Fibroblast of skin of scalp (primary cell): ENCODE measurements at places on chromosomes 5 and 9.

GRCh38 chr9:26262421-26263107 lies 584.3 kb upstream of the TUSC1 start:
- no peak for DNase-seq

- no peak for DNase-seq
Measured at GRCh38 chr9:21542787-21543186, 60.7 kb upstream of the IFNE start.

DNA sequence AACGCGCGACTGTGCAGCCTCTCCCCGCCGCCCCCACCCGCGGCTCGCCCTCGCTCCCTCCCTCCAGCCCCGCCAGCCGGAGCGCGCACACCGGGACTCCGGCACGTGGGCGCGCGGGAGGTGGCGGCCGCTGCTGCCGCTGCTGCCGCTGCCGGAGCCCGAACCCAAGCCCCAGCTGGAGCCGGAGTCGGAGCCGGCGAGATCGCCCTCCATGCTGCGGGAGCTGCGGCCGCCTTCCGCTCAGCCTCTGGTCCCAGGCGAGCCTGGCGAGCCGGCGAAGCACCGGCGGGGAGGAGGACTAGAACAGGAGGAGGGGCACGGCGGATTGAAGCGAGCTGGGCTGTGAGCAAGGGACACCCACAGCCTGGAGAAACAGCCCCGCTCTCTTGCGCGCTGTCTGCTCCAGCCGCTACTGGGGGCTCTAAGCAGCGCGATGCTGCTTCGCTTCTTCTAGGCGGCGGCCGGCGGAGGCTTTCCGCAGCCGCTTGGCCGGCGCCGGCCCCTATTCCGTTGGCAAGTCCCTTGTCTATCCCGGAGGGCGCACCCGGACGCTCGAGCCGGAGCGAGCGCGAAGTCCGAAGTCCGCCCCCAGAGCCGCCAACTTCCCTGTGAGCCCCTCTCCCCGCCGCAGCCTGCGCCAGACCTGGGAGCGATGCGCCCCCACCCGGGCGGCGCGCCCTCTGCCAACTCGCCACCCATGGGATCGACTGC lies 598.7 kb upstream of the SGCD start:
- peak; percentile 83 for DNase-seq

DNA sequence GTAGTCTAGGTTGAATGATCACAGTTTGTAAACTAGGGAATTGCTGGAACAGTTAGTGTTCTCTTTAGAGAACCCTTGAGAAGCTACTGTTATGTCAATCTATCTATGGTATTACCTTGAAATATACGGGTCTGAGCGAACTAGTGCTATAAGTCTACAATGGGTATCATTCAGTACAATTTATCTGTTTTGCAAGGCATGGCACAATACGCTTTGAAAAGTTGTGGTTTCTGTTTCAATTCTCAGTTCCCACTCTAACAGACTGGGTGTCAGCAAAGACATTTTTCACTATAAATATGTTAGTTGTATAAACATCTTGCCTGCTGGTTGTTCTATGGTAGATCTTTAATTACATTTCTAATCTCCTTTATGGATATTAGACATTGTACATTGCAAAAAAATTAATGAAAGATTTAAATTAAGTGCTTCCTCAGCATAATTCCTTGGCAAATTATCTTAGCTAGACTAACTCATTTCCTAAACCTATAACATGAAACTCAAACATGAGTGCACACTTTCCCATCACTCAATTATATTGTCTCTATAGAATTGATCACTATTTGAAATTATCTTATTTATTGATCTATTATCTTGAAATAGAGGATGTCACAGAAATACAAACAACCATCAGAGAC lies 24.9 kb upstream of the SLCO6A1 start:
- DNase-seq: no peak

DNA sequence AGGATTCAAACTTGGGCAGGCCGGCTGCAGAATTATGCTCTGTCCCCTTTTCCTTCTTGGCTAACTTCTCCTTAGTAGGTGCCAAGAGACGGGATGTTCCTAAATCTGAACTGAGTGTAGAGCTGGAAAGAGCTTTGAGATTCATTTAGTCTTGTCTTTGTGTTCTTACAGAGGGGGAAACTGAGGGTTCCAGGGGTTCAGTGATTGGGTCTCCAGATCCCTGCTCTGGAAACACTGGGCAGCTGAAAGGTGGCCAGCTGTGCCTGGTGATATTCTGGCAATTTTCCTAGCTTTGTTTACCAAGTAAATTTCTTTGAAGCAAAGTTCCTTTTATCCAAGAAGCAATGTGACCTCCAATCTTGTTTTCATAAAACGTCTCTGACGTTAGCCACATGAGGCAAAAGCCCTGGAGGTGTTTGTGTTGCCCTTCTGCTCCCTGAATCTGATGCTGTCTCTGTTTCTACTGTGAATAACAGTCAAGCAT lies 288.7 kb downstream of the ZSWIM6 start:
- DNase-seq: no peak

DNA sequence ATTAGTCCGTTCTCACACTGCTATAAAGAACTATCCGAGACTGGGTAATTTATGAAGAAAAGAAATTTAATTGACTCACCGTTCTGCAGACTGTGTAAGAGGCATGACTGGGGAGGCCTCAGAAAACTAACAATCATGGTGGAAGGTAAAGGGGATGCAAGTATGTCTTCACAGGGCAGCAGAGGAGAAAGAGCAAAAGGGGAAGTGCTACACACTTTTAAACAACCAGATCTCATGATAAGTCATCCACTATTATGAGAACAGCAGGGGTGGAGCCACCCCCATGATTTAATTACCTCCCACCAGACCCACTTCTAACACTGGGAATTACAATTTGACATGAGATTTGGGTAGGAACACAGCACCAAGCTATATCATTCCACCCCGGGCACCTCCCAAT lies 26.6 kb downstream of the FST start:
- DNase-seq: no peak

DNA sequence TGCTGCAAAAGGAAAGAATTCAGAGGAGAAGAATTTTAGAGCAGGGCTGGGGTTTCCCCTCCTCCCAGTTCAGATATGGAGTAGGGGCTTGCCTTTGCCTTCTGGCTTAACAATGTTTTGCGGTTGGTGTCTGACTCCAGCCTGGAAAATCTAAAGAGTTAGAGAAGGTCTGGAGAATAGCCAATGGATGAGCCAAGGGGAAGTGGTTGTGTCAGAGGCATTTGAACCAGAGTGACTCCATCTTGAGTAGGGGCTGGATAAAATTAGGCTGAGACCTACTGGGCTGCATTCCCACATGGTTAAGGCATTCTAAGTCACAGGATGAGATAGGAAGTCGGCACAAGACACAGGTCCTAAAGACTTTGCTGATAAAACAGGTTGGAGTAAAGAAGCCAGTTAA lies 133.7 kb downstream of the DIRAS2 start:
- peak; percentile 65 for DNase-seq

- no peak for DNase-seq
Measured at GRCh38 chr9:19488721-19489120, 79.9 kb downstream of the ACER2 start.

- DNase-seq: no peak
Measured at GRCh38 chr5:175377816-175378215, 66.2 kb downstream of the DRD1 start.

GRCh38 chr5:62948301-62948700 lies 369.7 kb downstream of the LRRC70 start:
- no peak for DNase-seq

GRCh38 chr9:101574731-101575333 lies 19.9 kb downstream of the PPP3R2 start:
- DNase-seq: no peak

DNA sequence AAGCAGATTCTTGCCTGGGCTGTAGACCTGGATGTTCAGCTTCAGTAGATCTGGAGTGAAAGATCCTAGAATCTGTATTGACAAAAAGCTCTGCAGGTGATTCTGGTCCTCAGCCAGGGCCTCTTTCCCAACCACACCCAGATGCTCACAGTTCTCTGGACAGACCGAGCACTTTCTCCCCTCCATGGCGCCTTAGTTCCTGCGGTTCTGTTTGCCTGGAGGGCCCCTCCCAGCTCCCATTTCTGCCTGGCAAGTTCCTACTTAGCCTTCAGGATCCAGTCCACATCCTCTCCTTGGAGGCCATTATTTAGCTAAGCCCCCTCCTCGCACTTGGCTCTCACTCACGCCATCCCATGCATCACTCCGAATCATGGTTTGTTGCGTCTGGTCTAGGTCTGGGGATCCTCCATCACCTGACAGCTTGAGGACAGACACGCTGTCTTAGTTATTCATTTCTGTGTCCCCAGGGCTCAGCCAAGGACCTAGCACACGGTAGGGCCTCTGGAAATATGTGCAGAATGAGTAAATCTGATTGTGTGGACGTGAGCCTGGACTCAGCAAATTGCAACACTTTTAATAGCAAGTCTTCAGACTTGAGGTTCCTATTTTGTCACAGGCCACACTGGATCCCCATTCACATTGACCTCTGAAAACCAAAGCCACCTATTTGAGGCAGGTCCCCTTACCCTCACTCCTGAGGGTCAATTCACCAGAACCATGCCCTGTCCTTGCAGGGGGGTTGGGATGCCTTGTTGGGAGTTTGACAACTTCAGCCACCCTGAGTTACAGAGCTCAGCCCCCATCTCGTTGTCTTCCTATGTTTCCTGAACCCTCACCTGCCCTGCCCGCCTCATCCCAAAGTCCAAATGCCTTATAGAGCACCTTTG lies 50.7 kb downstream of the COL15A1 start:
- DNase-seq: no peak

DNA sequence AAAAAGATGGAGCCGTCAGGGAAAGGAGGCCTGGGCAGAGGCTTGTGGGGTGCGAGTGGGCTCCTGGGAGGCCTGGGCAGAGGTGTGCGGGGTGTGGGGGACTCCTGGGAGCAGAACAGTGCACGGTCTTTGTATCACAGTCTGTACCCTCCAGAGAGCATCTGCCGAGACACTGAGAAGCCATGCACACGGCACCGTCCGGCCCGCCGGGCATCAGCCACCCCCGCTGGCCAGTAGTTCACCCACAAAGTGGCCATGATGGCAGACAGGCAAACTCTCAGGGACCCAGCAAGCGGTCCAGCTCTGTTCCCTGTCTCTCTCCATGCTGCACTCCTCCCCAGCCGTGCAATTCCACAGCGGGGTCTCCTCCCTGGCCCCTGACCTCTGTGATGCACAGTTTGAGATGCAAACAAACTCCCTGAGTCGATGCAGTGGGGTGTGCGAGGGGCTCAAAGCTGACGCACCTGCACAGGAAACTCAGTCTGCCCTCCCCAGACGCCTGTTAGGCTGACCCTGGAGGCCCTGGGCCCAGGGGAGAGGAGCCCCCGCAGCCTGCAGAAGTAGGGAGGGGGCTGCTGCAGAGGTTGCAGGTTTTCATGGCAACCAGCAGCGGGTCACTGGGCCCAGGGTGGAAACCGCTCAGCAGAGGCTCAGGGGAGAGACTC lies 9.1 kb upstream of the GPSM1 start:
- DNase-seq: no peak

- DNase-seq: no peak
Measured at GRCh38 chr9:37029776-37030610, 4.1 kb downstream of the PAX5 start.

DNA sequence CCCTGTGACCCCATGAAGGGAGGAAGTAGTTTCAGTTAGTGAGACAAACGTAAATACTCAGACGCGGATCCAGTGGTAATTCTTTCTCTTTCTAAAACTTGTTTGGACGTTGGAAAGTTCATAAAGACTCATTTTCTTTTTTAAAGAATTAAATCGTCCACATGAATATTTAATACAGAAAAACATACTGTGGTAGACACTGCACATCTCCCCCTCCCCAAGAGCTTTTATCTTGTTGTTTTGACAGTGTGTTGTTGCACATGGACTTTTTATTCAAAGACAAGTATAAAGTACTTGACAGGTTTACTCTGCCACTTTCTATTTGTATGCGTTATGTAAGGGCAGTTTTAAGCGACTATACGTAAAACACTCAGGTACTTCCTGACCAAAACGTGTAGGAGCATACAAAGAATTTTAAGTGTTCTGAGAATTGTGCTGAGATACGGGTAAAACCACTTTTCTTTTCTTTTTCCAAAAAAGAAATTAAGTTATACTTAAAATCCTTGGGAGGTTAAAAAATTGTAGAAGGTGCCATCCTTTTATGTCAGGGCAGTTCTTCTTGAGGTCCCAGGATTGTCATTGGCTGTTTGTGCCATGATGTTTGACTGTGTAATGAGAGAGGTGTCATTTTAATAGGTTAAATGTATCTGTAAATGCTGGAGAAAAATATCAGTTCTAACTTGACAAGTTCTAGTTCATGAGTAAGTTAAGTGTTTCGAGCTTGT lies 1.3 kb downstream of the NIPBL start:
- peak; percentile 25 for DNase-seq

- DNase-seq: no peak
Measured at GRCh38 chr5:8304341-8304740, 435.4 kb downstream of the MTRR start.

DNA sequence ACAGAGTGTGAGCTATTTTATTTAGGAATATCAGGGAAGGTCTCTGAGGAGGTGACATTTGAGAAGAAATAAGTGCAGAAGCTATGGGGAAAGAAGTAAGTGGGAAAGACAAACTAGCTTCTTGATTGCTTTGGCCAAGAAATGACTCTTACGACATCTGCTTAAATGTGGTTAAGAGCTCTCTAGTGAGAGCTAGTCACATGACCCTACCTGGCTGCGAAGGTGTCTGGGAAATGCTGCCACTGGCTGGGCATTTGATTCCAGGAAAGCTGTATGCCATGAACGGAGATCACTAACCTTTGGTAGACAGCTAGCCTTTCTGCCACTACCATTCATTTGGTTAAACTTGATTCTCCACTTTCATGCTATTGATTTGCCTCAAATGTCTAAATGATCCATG lies 80.1 kb downstream of the KIAA0825 start:
- DNase-seq: no peak

- DNase-seq: no peak
Measured at GRCh38 chr5:65102371-65102975, 333.7 kb downstream of the CWC27 start.

GRCh38 chr5:174572591-174572990 lies 151.8 kb upstream of the MSX2 start:
- no peak for DNase-seq

DNA sequence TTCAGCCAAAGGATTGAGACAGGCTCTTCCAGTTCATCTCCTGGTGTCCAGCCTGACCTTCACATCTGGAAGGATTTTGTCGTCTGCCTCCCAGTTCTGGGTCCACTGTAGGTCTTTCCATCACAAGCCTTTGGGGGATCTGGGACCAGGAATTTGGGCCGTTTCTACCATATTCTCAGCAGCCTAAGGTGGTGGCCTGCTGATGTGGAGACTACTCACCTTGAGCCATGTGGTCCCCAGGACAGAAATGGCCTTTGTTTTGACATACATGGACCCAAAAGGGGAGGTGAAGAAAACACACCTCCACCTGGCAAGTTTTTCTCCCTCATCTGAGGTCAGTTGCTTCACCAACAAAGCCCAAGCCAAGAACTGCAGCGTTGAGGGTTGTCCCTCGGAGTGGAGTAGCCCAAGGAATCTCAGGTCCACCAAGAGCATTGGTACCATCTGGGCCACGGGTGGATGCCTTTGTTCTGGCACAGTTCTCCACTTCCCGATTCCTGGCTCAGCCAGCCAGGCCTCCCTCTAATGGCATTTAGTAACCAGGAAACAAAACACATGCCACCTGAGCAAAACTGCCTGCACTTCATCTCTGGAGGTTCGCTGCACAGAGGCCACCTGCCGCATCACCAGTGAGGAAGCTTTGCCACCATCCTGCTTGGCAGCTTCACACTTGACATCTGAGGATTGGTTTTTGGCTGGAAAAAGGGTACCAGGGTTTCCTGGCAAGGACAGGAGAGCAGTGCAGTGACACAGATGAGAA lies 24.7 kb downstream of the AMBP start:
- DNase-seq: no peak

GRCh38 chr5:127891942-127892341 lies 188.8 kb downstream of the CCDC192 start:
- DNase-seq: no peak
